ENCODE measurements at places on chromosomes 6 and 20.

- no peak for DNase-seq
These were observed 37.0 kb downstream of the MC3R start for GRCh38 chr20:56285496-56285895.

DNA sequence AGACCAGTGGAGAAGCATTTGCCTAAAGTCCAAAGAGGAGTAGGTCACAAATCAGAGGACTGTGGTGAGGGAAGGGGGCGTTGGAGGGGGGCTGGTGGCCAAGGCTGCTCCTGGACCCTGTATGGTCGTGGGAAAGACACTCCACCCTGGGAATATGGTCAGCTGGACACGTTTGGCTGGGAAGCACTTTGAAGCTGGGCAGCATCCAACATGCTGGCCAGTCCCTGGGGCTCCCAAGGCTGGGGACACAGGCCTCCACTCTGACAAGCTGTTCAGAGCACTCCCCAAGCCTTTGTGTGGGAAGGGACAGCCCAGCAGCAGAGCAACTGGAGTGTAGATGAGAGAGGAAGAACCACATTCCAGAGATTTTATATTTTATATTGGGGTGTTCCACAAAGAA lies 203.2 kb downstream of the ANKRD60 start:
- no peak for DNase-seq

- no peak for DNase-seq
These were observed 3.8 kb downstream of the RSPO4 start for GRCh38 chr20:998231-998830.

DNA sequence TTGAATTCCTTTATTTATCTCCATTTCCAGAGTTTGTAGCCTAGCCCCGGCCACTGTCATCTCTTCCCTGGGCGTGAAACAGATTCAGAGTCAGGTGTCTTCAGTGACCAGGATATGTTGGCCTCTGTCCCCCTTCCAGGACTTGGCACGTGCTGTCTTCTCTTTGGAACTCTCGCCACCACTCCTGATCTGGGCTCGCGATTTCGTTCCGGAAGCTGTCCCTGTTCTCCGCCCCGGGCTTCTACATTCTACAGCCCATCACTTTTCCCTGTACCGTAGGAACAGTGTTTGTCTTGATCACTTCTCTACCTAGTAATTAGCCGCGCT lies 739 bp downstream of the GSS start:
- DNase-seq, result no peak

- DNase-seq, result no peak
These were observed 198.1 kb downstream of the MTFR2 start for GRCh38 chr6:136052031-136052430.

DNA sequence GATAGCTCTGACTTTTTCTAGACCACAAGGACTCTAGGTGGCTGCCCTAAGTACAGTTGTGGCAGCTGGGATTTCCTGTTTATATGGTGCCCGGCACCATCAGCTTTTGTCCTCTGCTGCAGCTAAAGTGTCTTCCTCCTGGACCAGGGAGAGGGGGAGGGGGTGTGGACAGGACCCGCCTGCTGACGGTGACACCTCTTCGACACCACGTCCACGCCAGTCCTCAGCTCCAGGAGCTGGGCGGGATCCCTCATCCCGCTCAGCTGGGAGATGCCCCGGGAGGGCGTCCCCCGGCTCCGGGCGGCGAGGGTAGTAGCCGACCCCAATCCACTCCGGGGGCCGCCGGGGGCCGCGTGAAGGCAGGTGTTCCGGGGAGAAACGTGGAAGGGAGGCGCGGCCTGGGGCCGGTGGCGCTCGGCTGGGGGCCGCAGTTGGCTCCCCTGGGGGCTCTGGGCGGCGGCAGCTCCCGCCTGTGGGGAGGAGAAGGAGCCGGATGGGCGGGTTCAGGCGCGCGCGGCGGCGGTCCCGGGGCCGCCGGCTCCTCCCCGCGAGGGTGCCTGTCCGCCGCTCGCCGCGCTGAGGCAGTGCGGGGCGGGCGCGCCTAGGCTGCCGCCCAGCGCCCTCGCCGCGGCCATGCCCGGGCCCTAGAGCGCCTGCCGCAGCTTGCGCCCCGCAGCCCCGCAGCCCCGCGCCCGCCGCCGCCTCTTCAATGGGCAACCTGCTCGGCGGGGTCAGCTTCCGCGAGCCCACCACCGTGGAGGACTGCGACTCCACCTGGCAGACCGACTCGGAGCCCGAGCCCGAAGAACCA lies at the start of gene OGFRL1:
Gene OGFRL1, plus strand, starts transcription at position 584 of the 811 bp plus-strand sequence. Its CDS starts 126 bp downstream, at position 710.
- peak; percentile 67 for DNase-seq
